COLO829 (cell line): ENCODE measurements at places on chromosomes 7 and 10.

DNA sequence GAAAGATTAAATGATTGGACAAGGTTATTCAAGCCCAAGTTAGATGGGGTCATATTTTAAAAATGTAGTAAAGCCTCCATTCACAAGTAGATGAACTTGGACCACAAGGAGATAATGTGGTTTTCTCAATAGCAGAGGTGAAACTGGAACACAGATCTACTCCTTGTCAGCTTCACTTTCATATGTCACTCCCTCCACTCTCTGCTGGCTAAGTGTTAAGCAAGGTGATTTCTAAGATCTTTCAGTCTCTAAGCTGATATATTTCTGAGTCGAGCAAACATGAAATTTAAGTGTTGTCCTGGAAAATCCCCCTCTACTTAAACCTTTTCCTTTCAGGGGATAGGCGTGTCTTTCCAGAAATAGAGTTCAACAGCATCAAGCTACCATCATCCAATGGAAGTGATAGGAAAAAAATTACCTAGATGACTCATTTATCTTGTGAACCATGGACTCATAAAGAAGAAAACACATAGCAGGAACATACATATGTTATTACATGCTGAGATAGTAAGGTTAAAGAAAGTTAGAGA, 275.0 kb downstream of the PTEN start:
- DNase-seq: no peak

DNA sequence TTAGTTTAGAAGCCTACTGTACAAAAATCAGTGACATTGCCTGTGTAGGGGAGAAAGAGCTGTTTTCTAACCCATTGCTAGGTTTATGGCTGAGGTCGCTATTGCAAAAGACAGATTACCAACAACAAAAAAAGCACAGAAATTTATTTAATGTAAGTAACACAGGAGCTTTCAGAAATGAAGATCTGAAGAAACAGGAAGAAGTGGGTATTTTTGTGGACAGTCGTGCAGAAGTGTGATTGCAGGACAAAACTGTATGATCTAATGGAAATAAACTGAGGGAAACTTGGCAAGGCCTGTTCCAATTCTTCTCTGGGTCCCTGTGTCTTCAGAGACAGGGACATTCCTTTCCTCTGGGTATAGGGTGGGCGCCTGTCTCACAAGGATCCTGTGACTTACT, 87.4 kb downstream of the APBB1IP start:
- DNase-seq: no peak

- DNase-seq: no peak
These were observed 5.5 kb upstream of the H2AZ2 start for GRCh38 chr7:44853391-44853790.

DNA sequence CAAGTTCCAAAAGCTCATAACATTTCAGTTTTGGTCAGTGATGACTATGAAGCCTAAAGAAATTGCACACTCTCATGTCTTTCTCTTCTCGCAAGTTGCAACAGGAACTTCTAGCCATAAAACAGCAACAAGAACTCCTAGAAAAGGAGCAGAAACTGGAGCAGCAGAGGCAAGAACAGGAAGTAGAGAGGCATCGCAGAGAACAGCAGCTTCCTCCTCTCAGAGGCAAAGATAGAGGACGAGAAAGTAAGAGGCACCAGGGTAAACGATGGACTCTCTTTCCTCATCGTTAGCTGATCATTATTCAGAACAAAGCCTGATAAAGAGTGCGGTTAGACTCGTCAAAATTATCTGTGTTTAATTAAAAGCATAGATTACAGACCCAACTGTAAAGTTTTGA, 94.7 kb downstream of the HDAC9 start:
- no peak for DNase-seq

DNA sequence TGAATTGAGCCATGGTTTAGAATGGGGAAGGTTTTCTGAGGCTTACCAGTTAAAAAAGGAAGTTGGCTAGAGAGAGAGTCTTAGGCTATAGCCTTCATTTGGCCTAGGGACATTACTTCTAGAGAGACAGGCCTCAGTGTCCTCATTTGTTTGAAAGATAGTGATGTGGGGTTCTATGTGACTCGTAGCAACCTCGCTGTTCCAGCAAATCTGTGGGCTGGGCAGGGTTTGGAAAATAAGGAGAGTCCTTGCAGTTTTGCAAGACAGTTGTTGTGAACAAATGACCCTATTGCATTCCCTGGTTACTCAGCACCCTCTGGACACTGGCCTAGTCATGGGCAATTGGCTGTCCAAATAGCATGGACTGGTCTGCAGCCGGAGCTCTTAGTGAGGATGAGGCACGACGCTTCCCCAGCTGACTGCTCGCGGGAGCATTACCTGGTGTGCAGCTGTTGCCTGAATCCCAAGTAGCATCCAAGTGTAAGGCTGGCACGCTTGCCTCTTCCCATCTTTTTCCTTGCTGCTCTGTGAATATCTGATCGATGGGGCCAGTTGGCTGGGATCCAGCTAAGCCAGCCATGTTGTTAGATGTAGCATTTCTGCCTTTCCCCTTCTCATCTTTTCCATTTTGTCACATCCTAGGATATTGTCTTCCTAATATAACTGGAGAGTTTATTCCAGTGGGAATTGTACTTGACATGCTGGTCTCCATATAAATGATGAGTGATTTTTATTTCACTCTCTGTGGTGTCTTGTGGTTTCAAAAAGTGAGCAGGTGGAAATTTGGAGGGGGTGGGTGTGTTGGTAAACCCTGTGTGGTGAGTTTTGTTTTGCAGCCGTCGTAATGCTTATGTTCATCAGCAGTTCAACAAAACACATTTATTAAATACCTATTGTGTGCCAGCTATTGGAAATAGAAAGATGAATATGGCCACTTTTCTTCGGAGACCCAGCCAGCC, 99.8 kb downstream of the SND1 start:
- DNase-seq: no peak
